K562 (cell line): ENCODE measurements at places on chromosomes 6 and 20. TPM values are rescaled to one million over a fixed set of nuclear protein-coding genes. Genes with fewer than 3 reads are reported as not detected.

PET117 gene
- total RNA-seq: 11.4 and 11.9 TPM in 2 replicates

DUSP15 gene
- not detected in 2 replicates for total RNA-seq

CGA gene
- total RNA-seq: not detected in 2 replicates

SLC25A27 gene
- not detected in 2 replicates for total RNA-seq

DNAH8 gene
- 2.8 and 2.9 TPM in 2 replicates for total RNA-seq

GSTA2 gene
- total RNA-seq: not detected in 2 replicates

WFDC13 gene
- not detected in 2 replicates for total RNA-seq
